ENCODE measurements at places on chromosomes 2 and 18.

- peak; percentile 38 for DNase-seq
These were observed 32.2 kb downstream of the DGKD start for GRCh38 chr2:233386382-233387041.

DNA sequence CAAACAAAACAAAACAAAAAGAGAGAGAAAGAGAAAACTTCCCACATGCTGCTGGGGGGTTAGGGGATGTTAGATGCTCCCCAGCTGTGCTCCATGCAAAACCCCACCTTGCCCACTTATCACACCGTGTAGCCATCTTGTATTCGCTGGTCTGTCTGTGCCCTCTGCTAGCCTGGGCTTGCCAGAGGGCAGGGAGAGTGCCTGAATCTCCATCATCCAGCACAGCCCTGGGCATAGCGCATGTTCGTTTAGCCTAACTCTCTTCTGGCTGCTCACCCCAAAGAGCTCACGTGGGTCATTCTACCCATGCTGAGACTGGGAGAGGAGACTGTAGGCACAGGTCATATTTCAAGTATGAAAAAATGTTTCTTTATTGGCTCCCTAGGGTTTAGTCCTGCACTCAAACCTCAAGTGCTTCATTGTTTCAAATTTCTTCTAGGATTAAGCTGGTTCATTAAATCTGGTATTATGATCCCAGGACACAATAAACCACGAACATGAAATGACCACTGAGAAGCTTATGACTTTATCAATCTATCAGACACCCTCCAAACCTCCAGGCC is 100.5 kb downstream of the KCNF1 start:
- no peak for DNase-seq

GRCh38 chr2:121698318-121698930 is 38.3 kb downstream of the NIFK start:
- no peak for DNase-seq

- DNase-seq: no peak
These were observed 154.2 kb downstream of the MIB1 start for GRCh38 chr18:21894619-21895367.

- DNase-seq: no peak
These were observed 863.2 kb upstream of the CHAC2 start for GRCh38 chr2:52904355-52904891.

DNA sequence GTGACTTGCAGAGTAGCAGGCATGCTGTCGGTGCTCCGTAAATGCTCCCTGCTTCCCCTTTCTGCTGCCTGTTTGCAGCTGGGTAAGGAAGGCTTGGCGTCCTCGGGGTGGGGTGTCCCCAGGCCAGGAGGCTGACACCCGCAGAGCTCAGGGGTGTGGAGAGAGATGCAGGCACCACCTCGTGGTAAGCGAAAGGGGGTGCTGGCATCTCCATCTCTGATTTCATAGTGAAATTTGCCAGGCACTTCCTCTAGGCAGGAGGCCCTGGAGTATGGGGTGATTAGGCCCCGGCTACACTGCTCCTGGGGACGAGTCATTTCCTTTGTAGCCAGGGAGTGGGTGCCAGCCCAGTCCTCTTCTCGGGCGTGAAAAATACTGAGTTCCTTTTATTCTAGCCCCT is 160.4 kb downstream of the KLHL29 start:
- no peak for DNase-seq

DNA sequence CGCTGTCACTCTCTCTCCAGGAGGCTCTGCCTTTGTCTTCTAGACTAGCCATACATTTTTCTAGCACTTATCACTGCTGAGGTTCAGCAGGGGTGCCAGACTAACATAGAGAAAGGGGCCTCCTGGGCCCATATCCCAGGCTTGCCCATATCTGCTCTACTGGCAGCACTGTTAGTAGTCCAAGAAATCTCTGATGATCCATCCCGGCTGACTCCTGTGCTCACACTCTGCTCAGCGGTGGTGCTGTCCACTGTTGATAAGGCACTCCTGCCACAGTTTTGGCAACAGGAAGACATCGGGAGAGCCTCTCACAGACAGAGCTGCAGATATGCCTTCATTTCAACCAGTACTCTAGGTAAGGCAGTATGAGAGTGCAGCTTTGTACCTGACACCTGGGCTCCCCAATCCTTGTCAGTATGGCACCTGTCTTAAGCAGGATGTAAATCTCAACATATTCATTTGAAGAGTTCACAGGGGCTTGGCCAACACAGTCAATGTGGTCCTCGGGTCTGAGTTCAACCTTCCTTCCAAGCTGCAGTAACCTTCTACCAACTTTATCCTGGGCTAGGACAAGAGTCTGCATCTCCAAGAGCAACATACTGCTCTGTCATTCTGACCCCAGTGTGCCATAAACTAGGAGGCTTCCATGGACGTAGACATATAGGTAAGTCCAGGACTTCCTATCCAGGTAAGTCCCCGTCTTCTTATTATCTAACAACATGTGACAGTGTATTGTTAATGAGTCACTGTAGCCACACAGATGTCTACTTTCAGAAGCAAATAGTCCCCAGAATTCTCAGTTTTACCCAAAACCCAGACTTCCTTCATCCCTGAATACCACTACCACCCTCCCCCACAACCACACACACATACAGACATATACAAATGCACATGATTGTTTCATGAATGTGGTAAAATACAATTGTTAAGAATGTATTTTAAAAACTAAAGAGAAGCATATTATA is 16.2 kb downstream of the KLF7 start:
- DNase-seq: no peak

DNA sequence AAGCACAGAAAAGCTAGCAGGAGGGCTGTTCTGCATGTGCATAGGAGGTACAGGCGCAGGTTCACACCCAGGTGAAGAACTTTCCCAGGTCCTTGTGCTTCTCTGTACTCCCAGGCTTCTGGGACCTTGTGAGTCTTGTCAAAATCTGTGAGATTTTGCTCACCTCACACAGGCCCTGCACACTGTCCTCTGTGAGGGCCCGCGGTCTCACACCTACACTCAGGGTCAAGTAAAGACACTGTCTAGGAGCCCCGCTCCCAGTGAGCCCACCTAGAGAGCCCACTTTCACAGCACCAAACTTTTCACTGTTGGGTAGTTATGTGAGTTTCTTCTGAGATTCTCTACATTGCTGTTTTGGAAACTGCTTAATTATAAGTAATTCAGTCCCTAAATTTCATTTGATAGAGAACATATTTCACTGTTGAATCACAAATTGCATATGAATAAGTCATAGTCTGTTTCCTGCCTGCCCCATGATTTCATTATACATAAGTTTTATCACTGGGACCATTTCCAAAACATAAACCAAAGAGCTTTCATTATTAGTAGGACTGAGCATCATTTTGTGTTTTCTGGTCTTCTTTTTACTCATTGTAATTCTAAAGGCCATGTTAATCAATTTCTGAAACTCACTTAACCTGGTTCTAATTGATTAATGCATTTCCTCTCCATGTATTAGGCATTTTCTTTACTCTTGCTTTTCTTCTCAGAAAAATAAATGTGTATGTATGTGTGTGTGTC is 234.2 kb upstream of the SPOPL start:
- no peak for DNase-seq

GRCh38 chr2:222844323-222844722 is 16.5 kb upstream of the ACSL3 start:
- no peak for DNase-seq

DNA sequence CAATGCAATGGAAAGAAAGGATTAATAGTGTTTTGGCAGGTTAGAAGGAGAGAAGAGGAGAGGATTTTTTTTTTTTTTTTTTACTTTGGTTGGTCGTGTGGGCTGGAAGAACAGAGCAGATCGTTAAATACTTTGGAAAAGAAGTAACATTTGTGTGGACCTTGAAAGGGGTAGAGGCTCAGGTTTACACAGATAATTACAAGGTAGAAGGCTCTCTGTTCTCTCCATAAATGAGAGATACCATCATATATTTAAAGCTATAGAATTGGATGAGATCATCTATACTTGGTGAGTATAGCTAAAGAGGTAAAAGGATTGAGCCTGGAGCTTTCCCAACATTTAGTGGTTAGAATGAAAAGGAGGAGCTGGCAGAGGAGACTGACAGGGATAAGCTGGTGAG is 49.0 kb downstream of the SMCHD1 start:
- no peak for DNase-seq

GRCh38 chr2:29697715-29698114 is 223.7 kb downstream of the ALK start:
- no peak for DNase-seq

- no peak for DNase-seq
These were observed 101.4 kb upstream of the EPAS1 start for GRCh38 chr2:46195819-46196218.

DNA sequence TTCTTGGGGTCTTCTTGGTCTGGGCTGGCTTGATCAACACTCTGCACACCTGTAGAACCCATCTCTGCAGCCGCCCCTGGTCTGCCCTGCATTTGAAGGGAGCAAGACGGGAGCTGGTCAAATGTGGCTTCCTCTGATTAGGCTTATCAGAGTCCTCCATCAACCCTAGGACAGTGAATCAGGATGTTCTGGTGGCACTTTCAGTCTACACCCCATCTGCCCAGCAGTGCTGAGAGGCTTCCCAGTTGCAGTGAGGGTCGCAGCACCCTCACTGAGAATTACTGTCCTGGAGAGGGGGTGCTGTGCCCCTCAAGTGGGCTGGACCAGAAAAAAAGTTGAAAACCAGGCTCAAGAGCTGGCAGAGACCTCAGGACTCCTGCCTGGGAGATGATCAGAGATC is 152.9 kb downstream of the DYSF start:
- DNase-seq: no peak

- DNase-seq: no peak
These were observed 4.8 kb downstream of the RESP18 start for GRCh38 chr2:219327719-219328118.

GRCh38 chr2:173741759-173742158 is 223.4 kb downstream of the SP3 start:
- DNase-seq: no peak

DNA sequence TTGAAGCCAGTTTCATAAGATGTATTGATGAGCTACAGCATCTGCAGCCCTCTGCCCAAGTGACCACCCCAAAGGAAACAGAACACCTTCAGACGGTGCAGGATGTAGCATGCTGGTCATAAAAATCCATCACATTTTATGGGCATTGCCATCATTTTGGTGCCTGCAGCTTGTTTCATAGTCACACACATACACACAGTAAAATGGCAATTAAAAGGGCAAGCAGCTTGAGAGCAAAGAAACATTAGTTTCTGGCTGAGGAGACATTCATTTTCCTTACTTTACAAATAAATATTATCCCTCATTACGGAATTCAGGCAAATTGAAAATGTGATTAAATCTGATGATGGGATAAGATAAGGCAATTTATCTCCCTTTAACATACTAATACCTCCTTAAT is 13.4 kb downstream of the MYO5B start:
- no peak for DNase-seq

GRCh38 chr2:110871637-110872036 is 139.3 kb downstream of the ACOXL start:
- DNase-seq: no peak

GRCh38 chr2:137181370-137181769 is 416.0 kb downstream of the THSD7B start:
- DNase-seq: no peak

DNA sequence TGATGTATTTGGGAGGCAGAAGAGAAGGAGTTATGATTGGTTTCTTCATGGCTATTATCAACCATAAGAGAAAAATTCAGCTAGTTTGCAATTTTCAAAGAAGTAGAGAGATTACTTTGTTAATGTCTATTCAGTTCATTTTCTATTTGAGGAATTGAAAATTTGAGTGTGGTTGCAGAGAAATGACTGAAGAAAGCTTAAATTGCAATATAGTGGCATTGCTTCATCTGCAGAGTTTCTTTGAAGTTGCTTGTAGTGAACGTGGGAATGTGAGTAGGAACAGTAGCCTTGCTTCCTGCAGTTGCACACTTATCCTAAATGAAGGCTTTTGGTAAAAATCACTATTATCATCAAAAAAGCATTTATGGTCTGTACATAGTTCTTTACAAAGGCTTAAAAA is 14.7 kb upstream of the CYRIA start:
- no peak for DNase-seq

GRCh38 chr2:239595726-239596125 is 194.9 kb upstream of the HDAC4 start:
- no peak for DNase-seq

- no peak for DNase-seq
These were observed 37.5 kb downstream of the CMPK2 start for GRCh38 chr2:6828299-6828584.

DNA sequence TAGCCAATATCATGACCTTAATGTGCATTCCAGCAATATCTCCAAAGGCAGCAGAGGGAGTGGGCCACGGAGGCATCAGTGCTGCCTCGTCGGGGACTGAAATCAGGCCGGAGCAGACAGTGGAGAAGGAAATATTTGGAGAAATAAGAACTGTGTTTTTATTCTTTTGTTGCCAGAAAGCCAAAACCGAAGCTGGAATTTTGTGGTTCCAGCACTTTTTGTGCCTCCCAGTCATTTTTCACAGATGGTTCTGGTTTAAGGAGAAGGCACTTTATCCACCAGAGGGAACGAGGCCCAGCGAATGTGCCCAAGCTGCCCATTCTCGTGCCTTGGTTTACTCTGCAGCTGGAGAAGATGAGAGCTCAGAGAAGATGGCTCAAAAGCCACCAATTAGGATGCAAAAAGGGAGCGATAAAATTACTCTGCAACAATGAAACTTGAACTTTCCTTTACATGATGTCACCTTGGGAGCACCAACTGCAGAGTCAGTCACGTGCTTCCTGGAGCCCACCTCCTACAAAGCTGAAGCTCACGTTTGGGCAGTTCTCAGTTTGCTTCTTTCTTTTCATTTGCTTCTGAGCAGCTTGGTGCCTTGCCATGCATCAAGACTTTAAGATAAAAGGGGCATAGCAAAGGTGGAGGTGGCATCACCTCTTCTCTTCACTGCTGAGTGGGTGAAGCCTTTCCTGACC is 288.7 kb downstream of the LPIN1 start:
- DNase-seq: no peak

DNA sequence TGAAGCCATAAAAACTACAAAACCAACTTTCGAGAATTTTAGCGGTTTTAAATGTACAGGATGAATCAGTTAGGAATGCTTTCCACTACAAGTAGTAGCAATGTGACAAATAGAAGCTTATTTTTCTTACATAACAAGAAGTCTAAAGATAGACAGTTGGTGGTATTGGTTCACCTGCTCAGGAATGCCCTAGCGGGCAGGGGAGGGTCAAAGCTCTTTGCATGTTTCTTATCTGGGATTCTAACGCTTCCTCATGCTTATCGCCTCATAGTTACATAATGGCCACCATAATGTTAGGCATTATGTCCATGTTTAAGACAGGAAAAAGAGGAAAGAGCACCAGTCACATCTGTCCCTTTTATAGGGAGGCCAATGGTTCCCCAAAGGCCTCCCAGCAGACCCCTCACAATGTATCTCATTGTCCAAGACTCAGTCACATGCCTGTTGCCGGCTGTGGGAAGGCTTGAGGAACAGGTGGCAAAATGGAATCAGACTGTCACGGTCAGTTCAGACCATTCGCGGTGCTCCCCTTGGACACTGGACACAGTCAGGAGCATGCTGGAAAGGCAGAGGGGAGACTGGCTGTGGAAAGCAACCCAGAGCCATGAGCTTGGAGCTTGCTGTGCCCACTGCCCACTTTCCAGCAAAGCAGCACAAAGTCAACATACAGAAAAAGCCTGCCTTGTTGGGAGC is 69.4 kb upstream of the ODC1 start:
- no peak for DNase-seq

- DNase-seq: no peak
These were observed 14.2 kb downstream of the RHBDD1 start for GRCh38 chr2:226850024-226850423.
